Effector memory CD4-positive, alpha-beta T cell (primary cell): ENCODE measurements at places on chromosomes 4 and X.

GRCh38 chrX:10176121-10177003, 19.6 kb downstream of the CLCN4 start:
- no peak for DNase-seq

DNA sequence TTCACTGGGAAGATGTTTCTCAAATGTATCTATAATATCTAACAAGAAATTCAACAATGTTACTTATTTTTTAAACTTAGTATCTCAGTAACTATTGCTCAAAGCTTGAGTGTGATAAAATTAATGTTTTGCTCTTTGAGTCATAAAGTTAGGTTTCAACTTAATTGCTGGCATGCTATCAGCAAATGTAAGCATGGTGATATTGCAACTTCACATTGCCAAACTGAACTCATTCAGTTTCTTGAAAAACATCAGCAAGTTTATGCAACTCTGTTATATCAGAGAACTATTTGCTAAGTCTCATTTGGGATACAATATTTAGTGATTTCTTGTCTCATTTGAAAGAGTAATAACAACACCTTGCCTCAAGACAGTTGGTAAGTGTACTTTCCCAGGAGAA, 91.2 kb upstream of the KLF3 start:
- DNase-seq: no peak

DNA sequence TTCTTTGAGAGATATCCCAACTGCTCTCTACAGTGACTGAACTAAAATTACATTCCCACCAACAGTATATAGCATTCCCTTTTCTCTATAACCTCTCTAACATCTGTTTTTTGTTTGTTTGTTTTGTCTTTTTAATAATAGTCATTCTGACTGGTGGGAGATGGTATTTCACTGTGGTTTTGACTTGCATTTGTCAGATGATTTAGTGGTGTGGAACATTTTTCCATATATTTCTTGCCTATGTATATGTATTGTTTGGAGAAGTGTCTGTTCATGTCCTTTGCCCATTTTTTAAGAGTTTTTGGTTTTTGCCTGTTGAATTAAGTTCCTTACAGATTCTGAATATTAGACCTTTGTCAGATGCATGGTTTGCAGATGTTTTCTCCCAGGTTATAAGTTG, 9.0 kb downstream of the USO1 start:
- no peak for DNase-seq

- no peak for DNase-seq
These were observed 764.6 kb upstream of the FTHL17 start for GRCh38 chrX:31836479-31836878.

DNA sequence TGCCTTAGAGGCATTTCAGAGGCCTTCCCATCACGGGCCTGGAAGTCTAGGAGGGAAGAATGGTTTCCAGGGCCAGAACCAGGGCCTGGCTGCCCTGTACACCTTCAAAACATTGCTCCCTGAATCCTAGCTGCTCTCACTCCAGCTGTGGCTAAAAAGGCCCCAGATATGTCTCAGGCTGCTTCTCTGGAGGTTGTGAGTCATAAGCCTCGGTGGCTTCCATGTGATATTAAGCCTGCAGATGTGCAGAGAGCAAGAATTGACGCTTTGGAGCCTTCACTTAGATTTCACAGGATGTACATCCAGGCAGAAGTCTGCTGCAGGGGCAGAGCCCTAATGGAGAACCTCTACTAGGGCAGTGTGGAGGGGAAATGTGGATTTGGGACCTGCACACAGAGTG, 502.5 kb downstream of the GRXCR1 start:
- DNase-seq: no peak

DNA sequence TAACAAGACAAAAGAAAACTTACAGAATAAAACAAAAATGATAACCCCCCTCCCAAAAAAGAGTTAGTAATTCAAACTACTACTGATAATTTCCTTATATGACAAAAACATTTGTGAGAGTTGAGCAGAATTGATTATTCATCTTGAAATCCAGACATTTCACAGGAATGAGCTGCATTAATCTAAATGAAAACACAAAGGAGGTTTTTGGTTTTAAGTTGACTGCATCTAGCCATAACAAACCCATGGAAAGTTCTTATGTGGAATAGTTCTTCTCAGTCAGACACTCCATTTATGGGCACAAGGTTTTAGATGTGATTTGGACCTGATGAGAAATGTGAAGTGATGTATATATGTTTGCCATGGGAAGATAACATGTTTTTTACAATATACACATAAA, 95.4 kb downstream of the VCX2 start:
- DNase-seq: no peak

GRCh38 chrX:143664302-143664701, 28.4 kb upstream of the SLITRK4 start:
- DNase-seq: no peak

- DNase-seq: no peak
These were observed 164.2 kb downstream of the STIM2 start for GRCh38 chr4:27024805-27025204.

- DNase-seq: no peak
These were observed 41.3 kb downstream of the KIF4A start for GRCh38 chrX:70331161-70331560.

DNA sequence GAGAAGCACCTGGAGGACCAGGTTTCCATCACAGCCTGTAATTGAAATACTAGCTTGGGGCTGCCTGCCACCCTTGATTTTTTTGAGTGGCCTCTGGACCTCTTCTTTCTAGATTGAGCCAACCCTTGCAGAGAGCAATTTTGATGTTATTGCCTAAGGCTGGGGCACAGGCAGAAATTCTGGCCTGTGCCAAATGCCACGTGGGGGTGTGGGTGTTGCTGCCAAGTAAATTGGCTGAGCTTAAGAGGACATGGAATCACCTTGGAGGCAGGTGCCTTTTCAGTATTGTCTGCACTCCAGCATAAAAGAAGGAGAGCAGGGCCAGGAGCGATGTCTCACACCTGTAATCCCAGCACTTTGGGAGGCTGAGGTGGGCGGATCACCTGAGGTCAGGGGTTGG, 286.1 kb upstream of the PRPS2 start:
- no peak for DNase-seq

DNA sequence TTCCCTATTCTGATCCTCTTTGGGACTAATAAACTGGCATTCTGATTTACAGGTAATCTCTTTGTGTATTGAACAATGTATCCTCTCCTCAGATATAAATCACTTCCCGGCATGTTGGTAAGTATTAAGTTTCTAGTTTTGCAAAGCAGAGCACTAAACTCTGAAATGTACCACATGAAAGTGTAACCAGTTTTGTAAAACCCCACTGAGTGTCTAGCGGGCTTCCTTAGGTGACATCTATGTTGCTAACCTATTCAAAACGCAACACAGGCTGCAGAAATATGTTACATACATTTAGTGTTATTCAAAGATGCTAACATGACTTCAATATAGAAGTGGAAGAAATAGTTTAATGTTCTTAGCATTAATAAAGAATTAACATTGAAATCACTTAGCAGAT, 25.2 kb downstream of the DNAJB14 start:
- no peak for DNase-seq

GRCh38 chr4:37803348-37803973, 23.0 kb upstream of the PGM2 start:
- no peak for DNase-seq

DNA sequence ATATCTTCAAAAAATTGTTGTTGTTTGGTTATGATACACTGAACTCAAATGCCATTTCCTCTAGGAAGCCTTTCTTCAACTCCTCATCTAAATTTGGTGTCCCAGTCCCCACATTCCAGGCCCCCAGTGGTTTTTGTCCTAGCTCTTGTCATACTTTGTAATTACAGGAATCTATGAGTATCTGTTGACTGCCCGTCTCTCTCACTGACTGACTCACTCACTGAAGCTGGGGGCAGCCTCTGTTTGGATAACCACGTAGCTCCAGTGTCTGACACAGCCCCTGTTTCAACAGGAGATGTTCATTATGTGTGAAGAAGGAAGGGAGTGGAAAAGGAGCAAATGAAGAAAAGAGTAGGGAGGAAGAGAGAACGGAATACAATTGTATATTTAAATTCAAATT, 284.1 kb upstream of the TENM3 start:
- no peak for DNase-seq

DNA sequence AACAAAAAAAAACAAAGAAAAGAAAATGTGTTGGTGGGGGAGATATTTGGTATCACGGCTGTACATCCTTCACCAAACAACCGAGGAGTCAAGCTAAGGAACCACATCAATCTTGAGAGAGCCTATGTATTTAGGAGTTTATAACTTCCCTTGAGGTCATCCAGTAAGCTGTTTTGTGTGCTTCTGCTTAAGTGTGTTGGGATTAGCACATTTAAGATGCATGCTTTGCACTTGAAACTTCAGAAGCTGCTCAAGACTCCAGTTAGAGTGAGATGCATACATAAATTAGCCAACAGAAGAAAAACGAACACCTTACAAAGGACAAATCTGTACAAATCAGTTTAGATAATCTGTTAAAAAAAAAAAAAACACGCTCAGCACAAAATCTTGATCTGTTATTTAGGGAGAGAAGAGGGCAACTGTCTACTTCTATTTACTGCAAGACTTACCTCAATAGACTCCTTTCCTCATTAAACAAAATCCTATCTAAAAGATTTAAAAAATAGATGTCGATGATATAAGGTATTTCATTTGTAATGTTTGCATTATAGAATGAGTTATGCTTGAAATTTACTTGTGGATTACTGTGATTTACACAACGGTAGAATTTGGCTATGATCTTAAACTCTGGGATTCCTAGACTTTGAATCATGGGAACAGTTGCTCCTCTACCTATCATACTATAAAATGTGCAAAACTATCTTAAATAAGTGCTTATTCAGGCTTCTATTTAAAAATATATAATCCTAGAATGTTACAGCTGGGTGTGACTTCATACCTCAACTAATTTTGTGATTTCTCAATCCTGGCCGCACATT, 53.8 kb upstream of the NAP1L5 start:
- no peak for DNase-seq

- no peak for DNase-seq
These were observed 44.7 kb downstream of the PTTG2 start for GRCh38 chr4:38004887-38005286.

DNA sequence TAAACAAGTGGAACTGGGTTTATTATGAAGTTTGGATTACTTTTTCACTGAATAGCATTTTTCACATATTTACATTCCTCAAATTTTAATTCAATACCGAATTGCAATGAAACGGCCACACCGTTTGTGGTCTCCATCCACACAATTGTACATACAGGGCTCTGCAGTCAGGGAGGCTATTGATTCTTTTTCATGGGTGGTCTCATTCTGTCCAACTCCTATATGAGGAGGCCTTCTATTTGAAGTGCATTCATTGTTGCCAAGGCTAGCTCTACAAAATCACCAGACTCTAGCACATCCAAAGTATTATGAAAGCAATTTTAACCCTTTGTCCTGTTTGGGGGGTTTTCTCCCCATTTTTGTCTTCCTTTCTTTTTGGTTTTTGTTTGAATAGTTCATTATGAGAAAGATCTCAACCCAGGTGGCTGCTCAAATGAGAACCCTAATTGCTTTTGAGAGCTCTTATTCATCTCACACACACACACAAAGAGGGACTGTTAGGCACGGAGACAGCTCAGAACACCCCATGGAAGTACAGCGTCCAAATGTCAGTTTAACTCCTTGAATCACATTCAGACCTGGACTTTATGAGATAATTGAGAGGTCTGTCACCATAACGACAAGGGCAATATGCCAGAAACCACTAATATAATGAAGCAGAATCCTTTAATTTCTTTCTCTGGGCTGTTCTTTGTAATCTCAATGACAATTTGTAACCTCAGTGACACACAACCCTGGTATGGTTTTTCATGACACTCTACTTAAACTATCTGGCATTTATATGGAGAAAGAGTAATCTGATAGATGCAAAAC, 79.4 kb downstream of the NLGN4X start:
- DNase-seq: no peak

DNA sequence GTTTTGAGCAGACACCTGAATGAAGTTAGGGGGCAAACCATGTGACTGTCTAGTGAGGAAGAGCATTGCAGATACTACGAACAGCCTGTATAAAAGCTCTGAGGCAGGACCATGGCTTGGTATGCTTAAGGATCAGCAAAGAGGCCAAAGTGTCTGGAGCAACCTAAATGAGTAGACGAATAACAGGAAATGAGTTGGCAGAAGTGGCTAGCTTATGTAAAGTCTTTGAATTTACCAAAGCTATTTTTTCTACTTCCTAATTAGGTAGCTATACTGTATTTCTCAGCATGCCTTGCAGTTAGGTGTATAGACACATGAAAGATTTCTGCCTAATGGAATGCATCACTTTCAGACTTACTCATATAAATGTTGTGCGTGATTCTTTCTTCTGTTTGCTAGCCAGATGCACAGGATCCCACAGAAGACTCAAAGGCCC, 9.3 kb upstream of the GPRIN3 start:
- peak; percentile 35 for DNase-seq

GRCh38 chrX:49930039-49930438, 7.6 kb downstream of the CLCN5 start:
- no peak for DNase-seq

DNA sequence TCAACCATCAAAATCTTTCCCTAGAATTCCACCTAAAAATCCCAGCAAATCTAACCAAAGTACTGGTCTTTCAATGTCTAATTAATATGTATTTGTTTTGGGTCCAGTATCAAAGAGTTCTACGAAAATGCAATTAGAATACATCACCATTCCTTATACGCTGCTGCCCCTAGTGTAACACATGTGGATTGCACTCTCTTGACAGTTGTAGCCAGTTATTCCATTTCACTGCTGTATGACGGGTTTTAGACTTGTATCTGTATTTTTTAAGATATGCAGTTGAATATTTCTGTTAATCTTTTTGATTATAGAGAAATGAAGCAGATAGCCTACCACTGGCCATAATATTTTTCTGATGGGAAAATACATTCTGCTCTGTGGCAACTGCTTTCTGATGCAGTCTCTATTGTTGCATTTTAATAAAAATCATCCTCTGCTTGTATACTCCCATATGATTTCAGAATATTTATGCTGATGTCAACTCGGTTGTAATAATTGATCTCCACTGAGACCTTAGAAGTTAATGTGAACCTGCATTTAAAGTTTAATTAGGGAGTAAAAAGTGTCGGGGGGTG, 17.1 kb upstream of the PAGE2B start:
- DNase-seq: peak; percentile 12

GRCh38 chr4:3792813-3793212, 26.6 kb downstream of the ADRA2C start:
- DNase-seq: no peak

- no peak for DNase-seq
These were observed 2.9 kb downstream of the ADRA2C start for GRCh38 chr4:3768842-3769641.

DNA sequence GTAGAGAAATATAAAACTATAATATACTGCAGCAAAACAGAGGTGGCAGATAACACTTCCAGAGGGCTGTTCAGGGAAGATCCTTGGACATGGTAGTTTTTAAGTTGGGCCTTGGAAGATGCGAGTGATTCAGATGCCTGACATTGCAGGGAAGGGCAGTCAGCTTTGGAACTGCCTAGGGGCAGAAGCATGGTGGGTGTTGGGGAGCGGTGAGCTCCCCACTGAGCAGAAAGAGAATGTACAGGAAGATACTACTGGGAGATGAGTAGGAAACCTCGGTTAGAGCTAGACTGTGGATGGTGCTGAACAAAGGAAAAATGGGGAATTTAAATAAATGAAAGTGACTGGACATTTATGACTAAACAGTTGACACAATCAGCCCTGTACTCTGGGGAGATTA, 24.9 kb upstream of the SEC24B start:
- no peak for DNase-seq
